ENCODE measurements at places on chromosomes 1 and 21. TPM values are rescaled to one million over a fixed set of nuclear protein-coding genes. Genes with fewer than 3 reads are reported as not detected.

DNA sequence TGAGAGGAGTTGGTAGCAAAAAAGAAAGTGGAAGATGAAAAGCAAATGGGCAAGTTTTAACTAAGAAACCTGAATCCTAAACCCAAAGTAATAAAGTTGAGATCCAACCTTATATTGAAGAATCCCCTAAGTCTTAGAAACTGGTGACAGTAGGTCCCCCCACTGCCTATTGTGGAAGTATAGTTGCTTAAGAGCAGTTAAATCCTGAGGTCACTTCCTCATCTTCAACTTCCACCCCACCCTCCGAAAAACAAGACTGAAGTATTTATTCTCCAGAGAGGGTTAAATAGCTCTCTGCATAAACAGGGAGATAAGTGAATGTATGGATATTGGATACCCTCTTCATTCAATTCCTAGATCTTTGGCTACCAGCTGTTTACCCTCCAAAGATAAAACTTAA lies 3.3 kb upstream of the DSTYK start:
- DNase-seq, result no peak

DNA sequence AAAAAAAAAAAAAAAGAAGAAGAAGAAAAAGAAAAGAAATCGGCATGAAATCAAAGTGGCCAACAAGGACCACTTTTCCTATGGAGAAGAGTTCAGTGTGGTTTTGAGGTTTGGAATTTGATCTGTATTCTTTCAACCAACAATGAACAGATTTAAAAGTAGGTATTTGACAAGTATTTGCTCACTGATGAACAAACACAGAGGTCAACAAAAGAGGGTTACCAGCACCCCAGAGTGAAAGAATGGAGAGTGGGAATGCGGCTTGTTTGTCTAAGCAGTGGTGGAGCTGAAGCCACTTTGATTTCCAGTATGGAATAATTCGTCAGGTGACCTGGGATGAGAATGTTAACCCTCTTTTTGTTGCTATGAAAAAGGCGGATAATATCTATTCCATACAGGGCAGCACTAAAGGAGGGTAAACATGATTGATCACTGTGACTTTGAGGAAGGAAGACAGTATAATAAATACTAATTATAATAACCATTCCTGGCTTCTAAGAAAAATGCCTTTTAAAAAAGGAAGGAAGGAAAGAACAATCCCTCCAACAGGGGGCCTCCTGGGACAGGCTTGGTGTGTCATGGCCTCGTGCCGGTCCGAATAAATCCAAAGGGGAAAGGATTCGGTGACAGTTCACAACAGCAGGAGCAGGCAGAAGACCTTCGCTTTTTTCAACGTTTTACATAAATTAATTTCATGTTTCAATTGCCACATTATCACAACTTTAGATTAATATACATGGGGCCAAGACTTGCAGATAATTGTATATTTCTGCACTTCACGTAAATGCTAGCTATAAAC lies 37.2 kb upstream of the SIM2 start:
- peak; percentile 33 for DNase-seq

GRCh38 chr1:121471523-121471922 lies 286.7 kb downstream of the SRGAP2C start:
- DNase-seq, result no peak

DNA sequence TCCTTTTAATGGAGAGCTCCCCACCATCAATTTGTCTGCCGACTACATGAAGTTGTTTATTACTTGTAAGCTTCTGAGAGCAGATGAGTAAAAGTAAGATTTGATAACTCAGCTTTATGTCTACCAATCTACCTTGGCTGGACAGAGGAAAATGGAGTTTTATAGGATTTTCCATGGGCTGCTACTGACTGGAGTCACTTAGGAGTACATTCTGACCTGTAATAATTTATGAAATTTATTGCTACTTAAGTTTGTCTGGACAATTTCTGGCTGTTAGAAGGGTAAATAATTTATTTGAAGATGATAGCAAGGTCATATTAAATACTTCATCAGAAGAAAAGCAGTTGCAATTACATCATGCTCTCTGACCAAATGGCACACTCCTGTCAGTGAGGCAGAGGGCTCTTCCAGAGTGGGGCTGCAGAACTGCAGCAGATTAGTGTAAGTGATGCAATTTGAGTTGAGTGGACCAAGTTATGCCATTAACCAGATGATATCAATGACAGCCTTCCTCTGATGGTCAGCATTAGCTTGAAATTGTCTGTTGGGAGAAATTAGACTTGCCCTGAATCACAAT lies 736.7 kb upstream of the PTBP2 start:
- no peak for DNase-seq

DNA sequence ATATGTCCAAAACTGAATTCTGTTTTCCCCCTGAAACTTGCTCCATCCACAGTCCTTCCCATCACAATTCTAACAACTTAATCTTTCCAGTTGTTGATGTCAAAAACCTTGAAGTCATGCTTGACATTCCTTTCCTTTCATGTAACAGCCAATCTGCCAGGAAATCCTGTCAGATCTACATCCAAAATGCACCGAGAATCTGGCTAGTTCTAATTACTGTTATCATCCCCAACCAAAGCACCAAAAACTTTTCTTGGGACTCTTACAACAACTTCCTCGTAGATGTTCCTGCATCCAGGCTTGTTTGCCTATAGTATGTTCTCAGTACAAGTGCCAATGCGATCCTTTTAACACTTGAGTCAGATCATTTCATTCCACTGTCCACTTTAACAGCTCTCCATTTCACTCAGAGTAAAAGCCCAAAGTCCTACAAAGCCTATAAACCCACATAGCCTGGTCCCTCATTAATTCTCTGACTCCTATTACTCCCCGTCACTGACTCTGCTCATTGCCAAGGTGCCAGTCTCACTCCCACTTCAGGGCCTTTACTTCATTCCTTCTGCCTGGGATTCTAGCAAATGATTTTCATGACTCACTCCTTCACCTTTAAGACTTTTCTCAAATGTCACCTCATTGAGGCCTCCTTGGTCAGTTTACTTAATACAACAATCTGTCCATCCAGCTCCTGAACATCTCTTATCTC lies 493.2 kb upstream of the NFIA start:
- no peak for DNase-seq

DNA sequence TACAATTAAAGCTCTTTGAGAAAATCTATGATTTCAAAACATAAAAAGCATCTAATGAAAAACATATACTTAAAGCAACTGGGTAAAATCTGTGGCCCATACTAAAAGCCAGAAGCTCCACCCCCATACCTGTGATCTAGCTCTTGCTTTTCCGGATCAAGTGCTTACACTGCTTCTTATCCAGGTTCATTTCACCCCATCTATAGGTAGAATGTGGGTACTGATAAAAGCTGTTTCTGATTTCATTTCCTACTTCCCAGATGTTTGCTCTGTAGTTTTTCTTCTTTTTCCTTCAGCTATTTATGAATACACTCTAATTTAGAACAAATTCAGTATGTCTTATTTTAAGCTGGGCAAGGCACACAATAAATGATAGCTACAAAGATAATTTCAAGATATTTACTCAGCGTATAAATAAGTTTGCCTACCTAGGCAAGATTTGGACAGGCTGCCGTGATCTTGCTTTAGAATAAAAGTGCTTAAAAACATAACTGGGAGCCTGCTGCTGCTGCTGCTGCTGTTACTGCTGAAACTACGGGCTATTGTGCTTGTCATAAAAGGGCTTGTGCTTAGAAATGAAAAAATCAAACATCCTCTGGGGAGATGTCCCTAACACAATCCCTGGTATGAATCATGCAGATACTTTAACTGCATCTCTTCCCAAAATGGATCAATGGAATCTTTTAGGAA lies 2.1 kb downstream of the SIPA1L2 start:
- DNase-seq, result no peak

DNA sequence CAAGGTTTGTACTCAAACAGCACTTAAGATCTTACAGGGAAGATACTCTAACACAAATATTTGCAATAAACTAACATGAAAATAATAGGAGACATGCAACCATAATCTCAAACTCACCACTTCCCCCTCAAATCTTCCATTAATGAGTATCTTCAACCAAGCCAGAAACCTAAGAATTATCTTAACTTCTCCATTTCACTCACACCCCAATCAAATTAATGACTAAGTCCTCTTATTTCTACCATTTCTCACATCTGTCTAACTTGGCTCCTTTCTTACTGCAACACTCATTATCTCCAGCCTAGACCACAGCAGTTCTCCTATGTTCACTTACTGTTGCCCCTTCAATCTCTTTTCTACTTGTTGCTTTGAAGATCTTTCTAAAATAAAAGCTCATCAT lies 10.4 kb downstream of the RBBP5 start:
- DNase-seq, result no peak

DNA sequence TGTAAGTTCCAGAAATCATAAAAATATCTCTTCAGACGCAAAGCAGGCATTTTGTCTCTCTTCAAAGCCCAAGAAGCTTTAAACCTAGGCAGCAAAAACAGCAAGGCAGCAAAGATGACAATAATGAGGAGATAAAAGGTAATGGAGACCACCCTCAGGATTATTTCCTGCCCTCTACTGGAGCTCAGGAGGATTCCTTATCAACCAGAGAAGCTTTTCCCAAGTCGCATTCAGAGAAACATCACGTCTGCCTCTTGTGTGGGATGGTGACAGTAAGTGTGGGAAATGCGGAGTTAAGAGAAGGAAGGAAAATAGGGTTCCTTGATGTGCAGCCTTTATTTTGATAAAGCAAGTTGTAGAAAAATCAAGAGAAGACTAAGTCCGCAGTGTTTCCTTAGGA lies 365.8 kb downstream of the RGS7 start:
- no peak for DNase-seq

GRCh38 chr1:54627196-54627595 lies 3.9 kb upstream of the FAM151A start:
- DNase-seq, result no peak

GRCh38 chr1:159916242-159917051 lies 8.9 kb downstream of the TAGLN2 start:
- DNase-seq, result no peak

- DNase-seq, result no peak
These were observed 4.9 kb downstream of the RGS1 start for GRCh38 chr1:192580351-192580962.

DNA sequence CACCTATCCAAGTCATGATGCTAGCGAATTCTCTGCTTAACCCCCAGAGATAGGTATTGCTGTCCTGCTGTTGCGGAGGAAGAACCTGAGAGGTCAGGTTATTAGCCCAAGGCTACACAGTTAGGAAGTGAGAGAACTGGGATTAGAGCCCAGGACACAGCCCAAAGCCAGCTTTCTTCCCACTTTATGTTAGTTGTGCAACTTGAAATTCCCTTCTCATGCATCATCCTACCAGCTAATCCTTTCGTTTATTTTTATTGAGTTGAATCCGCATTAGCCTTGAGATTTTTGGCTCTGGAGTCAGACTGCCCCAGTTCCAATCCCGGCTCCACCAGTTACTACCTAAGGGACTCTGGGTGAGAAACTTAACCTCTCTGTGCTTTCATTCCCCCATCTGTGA lies 65.4 kb downstream of the PLEKHA6 start:
- no peak for DNase-seq

DNA sequence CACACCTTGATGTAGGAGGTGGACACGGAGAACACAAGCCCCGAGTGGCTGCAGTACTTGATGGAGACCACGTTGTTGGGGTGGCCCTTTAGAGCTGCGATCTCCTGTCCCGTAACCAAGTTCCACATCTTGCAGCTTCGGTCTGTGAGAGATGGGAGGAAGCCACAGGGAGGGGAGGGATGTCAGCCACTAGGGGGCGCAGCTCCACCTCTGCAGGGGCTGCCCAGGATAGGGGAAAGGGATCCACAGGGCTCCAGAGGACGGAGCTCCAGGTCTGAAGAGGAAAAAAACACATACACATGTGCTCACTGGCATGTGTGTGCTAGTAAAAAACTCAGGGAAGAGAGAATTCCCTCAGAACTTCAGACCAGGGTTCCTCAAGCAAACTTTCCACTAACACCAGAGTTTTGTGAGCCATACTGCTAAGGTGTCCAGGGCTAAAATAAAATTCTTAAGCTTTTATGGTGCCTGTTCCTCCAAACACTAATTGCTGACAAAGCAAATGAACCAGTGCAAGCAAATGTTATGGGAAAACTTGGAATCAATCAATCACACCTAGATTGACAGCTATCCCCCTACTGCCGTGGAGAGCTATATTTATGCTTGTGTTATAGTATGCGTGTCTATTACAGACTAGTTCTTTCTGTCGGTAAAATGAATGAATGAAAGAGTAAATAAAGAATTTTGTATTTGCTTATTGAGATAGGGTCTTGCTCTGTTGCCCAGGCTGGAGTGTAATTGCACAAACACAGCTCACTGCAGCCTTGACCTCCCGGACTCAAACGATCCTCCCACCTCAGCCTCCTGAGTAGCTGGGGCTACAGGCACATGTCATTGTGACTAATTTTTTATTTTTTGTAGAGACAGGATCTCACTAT lies 43.7 kb downstream of the KIF21B start:
- DNase-seq, result peak; percentile 75

DNA sequence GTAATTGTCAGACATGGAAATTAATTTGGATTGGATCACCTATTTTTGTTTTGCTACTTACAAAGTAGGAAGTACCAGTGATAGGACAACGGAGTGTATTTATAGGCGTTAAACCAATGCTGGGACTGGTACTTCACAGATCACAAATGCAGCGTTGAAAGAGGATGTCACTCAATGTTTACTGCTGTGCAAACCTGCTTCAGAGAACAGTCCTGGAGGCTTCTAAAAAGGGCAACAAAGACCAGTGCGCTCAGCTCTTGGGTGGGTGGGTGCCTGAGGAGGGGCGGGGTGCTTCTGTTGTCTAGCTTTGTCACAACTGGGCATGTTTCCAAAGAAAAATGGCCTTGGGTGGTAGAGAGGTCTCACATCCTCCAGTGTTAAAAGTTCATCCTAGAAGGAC lies 2.1 kb downstream of the C1orf21 start:
- DNase-seq, result no peak

GRCh38 chr21:27759820-27760219 lies 792.9 kb upstream of the ADAMTS5 start:
- DNase-seq, result no peak

DNA sequence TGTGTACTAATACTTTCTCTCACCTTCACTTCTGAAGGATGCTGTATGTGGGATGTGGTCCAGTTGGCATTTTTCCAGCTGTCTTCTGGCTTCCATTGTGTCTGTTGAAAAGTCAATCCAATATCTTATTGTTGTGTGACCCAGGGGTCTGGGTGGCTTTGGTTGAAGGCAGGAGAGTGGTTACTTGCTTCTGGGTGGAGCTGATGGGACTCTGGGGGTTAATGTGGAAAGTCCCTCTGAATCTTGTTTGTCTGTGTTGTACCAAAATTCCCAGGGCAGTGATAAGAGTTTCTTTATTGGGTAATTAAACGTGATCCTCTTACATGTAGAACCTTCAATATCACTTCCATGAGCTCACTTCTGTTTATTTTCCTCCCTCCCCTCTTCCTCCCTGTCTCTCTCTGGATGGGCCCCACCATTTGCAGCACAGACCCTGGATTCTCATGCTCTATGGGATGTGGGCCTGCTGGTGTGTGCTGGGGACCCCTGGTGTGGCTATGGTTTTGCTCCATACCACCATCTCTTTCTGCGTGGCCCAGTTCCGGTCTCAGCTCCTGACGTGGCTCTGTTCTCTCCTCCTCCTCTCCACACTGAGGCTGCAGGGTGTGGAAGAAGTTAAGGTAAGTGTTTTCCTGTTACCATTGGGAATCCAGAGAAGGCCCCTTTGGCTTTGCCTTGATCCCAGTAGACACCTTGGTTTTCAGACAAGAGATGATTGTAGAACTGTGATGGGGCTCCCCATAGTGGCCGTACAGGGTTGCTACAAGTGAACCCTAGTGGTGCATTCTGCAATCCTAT lies 71.5 kb downstream of the HHAT start:
- DNase-seq, result peak; percentile 51

The TMOD4 gene
- 2.7 TPM for total RNA-seq

The SAMD13 gene
- 2.3 TPM for total RNA-seq

The CCDC190 gene
- not detected for total RNA-seq

The KDF1 gene
- not detected for total RNA-seq

All from neural crest cell (in vitro differentiated cells).